Hair follicle dermal papilla cell (primary cell): ENCODE measurements at places on chromosomes 16 and 17. TPM values are rescaled to one million over a fixed set of nuclear protein-coding genes. Genes with fewer than 3 reads are reported as not detected.

Gene UMOD
- total RNA-seq: not detected in 2 replicates

Gene MYH13
- total RNA-seq: not detected in 2 replicates

Gene MT4
- total RNA-seq: not detected in 2 replicates

Gene GINS2
- 0.61 and 0.81 TPM in 2 replicates for total RNA-seq

Gene RNF227
- total RNA-seq: 1.3 and 4.2 TPM in 2 replicates

Gene ABCA8
- total RNA-seq: 0.49 and 1.3 TPM in 2 replicates

Gene KIAA0753
- total RNA-seq: 13.2 and 26.0 TPM in 2 replicates

Gene PDE6G
- not detected in 2 replicates for total RNA-seq

Gene KLHL36
- total RNA-seq: 76.5 and 79.8 TPM in 2 replicates

Gene CCL18
- not detected in 2 replicates for total RNA-seq

Gene HAGHL
- 15.3 and 20.5 TPM in 2 replicates for total RNA-seq

Gene IL34
- total RNA-seq: 1.5 and 2.8 TPM in 2 replicates

Gene LRRC75A
- 0.12 and 0.32 TPM in 2 replicates for total RNA-seq

Gene CMTM2
- total RNA-seq: not detected in 2 replicates
